Effector CD4-positive, alpha-beta T cell (primary cell): ENCODE measurements at places on chromosomes 7 and 10.

- DNase-seq = no peak
Observed at GRCh38 chr10:94630017-94630688, 53.4 kb upstream of the CYP2C18 start.

DNA sequence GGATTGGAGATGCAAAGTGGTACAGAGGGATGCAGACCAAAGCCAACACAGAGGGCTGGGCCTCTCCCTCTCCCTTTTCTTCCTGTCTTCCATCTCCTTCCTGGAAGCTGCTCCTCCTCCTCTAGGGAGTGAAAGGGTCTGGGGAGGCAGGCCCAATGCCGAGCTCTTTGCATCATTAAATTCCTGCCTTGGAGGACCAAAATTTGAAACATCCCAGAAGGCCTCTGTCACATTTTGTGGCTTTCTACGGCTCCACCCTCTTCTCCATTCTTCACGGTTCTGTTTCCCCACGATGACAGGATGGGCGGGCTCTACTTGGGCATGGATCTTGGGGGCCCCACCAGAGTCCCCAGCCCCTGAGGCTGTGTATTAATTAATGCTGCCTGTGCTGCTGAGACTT is 76.4 kb downstream of the NEURL1 start:
- no peak for DNase-seq

GRCh38 chr10:125727436-125727835 is 7.9 kb downstream of the EDRF1 start:
- no peak for DNase-seq

GRCh38 chr7:55549457-55549856 is 22.8 kb downstream of the VOPP1 start:
- DNase-seq = no peak

DNA sequence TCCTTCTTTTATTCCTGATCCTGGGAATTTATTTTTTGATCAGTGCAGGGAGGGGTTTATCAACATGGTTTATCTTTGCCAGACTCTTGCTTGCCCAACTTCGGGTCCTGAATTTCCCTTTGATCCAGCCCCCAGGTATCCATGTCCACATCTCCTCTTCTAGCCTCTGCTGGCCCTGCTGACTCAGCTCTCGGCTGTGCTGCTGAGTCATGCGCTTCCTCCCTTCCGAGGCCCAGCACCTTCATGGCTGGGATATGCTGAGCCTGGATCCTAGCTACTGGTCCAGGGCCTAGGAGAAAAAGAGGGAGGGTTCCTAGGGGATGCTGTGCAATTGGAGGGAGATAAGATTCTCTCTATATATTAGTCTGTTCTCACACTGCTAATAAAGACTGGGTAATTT is 380.7 kb upstream of the SHH start:
- DNase-seq = no peak

- DNase-seq = no peak
Observed at GRCh38 chr10:23191764-23192711, at the start of gene PTF1A. Gene PTF1A (plus strand): TSS chr10:23192312. CDS start chr10:23192531, 219 bp downstream.

- DNase-seq = no peak
Observed at GRCh38 chr10:99927721-99928280, 81.9 kb downstream of the DNMBP start.

- no peak for DNase-seq
Observed at GRCh38 chr7:12619461-12620069, 49.0 kb downstream of the SCIN start.

DNA sequence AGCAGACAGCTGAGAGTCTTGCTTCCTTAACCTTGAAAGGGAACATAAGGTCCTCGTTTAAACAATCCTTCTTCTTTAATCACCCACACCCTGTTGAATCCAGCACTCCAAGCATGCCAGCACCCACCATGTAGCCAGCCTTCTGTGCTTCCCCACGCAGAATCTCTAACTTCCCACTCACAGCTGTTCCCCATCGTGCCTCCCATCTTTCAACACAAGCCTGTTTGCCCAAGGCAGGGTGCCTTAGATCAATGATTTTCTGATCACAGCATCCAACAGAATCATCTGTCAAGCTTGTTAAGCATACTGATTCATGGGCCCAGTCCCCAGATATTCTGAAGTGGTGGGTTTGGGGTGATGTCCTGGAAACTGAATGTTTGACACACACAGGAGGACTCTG is 530.8 kb downstream of the SH2D4B start:
- DNase-seq = no peak

GRCh38 chr10:14271621-14272020 is 59.1 kb downstream of the FRMD4A start:
- no peak for DNase-seq

DNA sequence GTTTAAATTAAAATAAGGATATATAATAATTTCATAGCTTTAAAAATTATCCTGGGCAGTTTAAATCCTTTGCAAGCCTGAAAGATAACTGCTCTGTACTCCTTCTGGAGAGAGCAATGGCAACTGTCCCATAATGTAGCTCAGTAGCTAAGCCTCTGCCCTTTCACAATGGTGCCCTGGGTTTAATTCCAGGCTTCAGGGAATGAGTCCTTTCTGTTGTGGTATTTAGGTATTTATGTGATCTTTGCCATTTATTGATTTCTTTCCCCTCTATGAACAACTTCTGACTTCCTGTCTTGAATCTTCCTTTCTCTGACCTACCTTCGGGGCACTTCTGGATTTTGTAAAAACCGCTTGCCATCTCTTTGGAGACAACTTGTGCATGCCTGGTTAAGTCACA is 773.2 kb downstream of the IPMK start:
- no peak for DNase-seq

GRCh38 chr10:79995979-79996634 is 47.2 kb upstream of the SFTPD start:
- no peak for DNase-seq

- DNase-seq = no peak
Observed at GRCh38 chr7:135782377-135782776, 33.8 kb upstream of the FAM180A start.

DNA sequence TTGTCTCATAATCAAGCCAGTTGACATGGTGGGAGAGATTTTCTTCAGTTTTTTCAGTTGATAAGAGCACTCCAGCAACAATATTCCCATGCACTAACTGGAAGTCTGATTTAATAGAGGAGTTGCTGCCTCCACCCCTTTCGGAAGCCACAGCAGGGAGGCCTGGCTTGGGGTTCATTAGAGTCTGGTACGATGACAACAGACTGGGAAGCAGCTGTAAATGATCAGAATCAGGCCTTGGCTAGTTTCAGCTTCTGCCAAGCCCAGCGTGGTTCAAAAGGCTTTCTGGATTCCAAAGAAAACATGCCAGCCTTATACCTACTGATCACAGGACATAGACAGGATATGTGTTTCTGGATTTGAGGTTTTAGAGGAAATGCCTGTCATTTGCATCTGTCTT is 274.0 kb downstream of the CSTF2T start:
- no peak for DNase-seq

DNA sequence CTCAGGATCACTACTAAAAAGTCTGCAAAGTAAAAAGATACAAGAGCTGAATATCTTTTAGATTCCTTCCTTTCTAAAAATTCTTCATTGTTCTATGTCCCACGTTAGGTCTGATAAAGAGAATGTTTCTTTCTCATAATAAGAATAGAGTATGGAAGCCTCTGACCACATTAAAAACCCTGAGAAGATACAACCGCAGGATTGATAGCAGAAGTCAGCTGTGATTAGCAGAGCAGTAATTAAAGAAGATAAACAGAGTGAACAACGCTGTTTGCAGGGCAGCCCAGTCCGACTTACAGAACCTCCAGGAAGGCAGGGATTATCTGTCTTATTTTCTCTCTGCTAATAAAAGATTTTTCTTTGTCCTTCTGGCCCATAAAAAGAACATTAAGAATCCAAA is 31.4 kb upstream of the PITRM1 start:
- DNase-seq = no peak
